ENCODE measurements at places on chromosomes 12 and 14. TPM values are rescaled to one million over a fixed set of nuclear protein-coding genes. Genes with fewer than 3 reads are reported as not detected.

DNA sequence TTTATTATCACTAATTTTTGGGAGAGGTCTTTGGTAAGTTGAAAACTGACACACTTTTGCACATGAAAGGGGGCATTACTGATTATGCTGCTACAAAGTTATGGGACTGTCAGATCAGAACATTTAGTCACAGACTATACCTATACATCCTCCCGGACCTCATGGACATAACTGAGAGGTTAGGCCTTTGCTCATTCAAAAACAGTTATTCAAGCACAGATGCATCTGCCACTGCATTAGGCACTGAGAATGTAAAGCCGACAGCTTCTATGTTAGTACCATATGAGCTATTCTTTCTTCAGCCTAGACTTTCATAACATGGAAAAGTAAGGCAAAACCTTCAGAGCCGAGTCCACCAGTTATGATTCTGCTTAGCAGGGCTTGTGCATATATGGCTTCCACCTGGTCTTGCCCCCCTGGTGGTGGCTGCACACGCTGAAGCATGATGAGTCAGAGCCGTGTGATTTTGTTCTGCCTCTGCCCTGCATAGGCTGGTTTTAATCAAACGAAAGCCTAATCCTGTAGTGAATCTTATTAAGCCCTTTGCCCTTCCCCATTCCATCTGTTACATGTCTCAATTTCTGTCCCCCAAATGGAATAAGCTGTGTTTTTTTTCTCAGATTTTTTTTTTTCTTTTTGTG lies 21.8 kb upstream of the RNU6-8 start:
- peak; percentile 71 for DNase-seq

DNA sequence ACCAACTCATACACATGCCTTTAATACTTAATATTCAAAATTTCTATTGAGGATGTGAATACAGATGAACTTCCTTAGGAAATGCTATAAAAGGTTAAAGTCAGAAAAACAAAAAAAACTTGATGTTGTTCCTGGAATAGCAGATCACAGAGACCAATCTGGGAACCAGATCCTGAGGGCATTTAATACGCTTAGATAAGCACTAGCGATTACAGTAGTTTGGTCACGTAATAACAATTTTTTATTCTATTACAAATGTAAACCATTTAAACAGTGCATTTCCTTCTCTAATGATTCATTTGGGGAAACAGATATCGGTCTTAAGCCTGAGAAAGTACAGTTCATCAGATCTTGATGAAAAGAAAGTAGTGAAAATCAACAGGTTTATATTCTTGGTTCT lies 30.8 kb upstream of the ABCC9 start:
- DNase-seq: no peak

- DNase-seq: no peak
Observed at GRCh38 chr14:53034688-53035230, 83.9 kb upstream of the FERMT2 start.

- DNase-seq: peak; percentile 97
Observed at GRCh38 chr14:31456841-31457664, at the start of gene DTD2. TSS of gene DTD2 (minus strand) at chr14:31457506. CDS start at chr14:31457393, 113 bp downstream.

DNA sequence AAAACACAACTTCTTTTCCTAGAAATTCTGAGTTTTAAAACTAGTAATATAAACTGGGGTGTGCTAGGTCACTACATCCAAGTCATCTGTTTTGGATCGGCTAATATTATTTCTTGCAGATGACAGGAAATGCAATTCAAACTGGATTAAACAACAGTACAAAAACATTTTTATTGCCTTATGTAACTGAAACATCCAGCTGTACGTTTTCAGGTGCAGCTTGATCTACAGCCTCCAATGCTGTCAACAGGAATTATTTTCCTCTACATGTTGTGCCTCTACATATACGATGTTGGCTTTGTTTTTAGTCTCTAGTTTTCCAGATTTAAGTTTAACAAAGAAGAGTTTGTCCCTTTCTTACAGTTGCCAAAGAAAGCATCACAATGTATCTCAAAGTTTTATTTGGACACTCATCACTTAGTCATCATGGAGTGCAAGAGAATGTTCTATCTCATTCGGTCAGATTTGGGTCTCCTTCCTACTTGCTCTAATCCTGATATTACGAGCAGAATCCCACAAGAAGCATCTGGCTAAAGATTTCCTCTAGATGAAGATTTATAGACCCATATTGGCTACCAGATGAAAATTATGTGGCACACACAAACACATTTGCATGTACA lies 326.7 kb downstream of the SLC6A15 start:
- no peak for DNase-seq

DNA sequence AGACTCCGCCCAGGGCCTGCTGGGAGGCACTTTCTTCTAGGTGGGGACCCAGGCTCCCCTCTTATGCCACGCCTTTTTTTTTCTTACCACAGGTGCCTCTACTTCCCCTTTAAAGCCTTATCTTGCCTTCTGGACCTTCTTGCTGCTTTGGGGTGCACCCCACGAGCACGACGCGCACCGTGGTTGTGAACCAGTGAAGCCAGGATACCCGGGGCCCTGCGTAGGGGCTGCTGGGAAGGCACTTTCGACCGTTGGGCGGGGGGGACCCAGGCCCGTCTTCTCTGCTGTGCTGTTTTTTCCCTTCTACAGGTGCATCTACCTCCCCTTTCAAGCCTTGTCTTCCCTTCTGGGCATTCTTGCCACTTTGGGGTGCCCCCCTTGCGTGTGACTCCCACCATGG lies 305.4 kb downstream of the ALG10 start:
- no peak for DNase-seq

DNA sequence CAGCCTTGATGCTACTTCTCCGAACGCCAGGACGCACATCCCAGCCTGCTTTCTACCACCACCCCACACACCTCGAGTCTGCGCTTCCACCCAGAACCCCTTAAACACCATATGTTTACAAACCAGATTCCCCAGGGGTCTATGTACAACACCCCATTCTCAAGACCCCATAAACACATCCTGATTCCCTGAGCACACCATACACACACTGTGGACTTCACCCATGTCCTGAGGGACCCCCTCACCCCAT lies 733 bp downstream of the TTC7B start:
- DNase-seq: no peak

GRCh38 chr14:97688631-97689336 lies 891.6 kb downstream of the VRK1 start:
- DNase-seq: no peak

DNA sequence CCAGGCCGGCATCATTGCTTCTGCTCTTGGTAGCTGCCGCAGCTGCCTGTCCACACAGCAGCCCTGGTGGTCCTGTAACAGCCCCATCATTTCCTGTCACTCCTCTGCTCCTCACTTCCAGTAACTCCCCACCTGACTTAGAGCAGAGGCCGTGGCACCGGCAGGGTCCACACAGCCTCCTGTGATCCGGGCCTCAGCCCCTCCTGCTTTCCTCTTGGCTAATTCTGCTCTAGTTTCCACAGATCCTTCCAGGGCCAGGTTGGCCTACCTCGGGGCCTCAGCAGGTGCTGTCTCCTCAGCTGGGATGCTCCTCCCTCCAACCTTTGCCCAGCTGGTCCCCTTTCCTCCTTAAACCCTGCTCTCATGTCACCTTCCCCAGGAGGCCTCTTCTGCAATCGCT lies 80.2 kb downstream of the FZD10 start:
- no peak for DNase-seq

DNA sequence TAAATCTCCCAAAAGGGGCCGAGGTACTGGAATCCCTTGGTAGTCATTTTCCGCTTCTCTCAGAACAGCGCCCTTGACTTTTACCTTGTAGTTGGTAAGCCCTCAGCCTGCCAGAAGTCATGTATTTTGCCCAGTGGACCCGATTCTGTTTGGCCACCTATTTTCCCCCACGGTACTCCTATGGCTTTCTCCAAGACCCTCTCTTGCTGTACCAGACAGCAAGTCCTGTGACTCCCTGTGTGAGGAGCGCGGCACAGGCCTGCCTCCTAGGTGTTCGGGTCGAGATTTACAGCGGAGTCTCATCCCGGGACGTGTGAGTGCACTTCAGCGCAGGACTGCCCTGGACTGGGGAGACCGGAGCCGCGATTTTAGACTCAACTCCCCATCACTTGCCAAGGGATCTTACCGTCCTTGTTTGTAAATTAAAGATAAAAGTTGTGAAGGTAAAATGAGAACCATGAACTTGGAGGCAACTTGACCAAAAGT lies 1.1 kb upstream of the MBD6 start:
- DNase-seq: peak; percentile 86

DNA sequence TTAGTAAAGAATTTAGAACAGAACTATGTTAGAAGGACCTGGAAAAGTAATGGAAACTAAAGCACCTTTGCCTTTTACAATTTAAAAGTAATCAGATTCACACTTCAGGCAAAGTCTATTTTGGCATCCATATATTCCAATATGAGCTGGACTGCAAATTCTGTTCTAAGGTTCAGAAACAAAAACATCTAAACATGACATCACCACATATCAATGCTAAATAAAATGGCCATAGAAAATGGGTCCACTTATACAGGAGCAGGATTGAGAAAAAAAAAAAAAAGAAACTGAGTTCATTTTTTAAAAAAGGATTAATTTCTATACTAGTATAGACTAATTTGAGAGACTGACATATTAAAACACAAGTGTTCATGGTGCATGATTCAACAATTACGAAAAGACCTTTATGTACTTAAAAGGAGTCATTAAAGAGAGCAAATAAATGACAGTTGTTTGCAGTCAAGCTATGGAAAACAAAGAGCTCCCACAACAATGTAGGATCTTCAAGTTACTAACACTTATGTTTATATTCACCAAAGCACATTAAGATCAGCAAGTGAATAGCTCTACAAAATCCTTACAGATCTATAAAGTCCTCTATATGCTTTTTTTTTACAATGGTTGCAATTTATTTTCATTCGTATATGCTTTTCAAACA lies 45.7 kb downstream of the DICER1 start:
- no peak for DNase-seq

DNA sequence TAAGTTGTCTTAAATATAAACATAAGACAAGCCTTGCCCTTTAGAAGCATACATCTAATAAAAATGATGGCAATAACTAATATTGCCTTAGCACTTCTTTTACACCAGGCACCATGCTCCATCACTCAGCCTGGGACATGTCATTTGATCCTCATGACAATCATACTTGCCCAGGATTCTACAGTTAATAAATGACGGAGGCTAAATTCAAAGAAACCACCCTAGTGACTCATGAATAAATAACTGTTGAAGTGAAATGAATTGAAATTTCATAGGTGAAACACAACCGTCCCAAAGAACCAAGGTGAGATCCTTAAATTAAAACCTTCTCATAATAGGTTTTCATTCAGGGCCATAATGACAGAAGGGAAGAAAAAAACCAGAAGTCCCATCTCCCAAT lies 89.5 kb downstream of the GRIN2B start:
- DNase-seq: no peak

Gene IQSEC3
- 0.36 TPM for total RNA-seq

Gene IRF9
- total RNA-seq: 103 TPM

Gene COPZ1
- 74.2 TPM for total RNA-seq

Gene PRIM1
- 7.5 TPM for total RNA-seq

Gene ACOT6
- total RNA-seq: not detected

Gene SMIM41
- not detected for total RNA-seq

Gene NFATC4
- 120 TPM for total RNA-seq

Gene FAM181A
- total RNA-seq: not detected

Gene ANO6
- total RNA-seq: 107 TPM

Measured in sigmoid colon (tissue), 7 donors.